Renal cortical epithelial cell (primary cell): ENCODE measurements at places on chromosomes 7 and 10.

- DNase-seq = peak; percentile 40
Measured at GRCh38 chr10:132606536-132607316, 69.1 kb downstream of the INPP5A start.

- no peak for DNase-seq
Measured at GRCh38 chr10:79165070-79165778, 96.5 kb downstream of the ZMIZ1 start.

DNA sequence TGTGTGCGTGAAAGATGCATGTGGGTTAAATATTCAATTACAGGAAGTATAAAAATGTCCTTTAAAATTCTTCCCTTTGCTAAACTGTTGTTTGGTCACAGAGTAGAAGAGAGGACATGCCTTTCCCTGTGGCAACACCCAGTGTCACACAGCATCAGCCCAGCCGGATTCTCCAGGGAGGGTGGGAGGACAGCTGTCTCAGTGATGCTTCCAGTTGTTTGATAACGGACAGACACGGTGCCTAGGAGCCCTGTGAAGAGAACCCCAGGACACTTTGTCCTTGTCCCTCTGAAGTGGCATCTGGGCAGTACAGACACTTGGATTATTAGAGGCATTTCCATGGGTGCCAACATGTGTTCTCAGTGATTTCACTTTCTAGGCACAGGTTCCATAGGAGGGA is 306.6 kb upstream of the LRGUK start:
- DNase-seq = no peak

- no peak for DNase-seq
Measured at GRCh38 chr10:44347609-44348400, 37.1 kb downstream of the CXCL12 start.

DNA sequence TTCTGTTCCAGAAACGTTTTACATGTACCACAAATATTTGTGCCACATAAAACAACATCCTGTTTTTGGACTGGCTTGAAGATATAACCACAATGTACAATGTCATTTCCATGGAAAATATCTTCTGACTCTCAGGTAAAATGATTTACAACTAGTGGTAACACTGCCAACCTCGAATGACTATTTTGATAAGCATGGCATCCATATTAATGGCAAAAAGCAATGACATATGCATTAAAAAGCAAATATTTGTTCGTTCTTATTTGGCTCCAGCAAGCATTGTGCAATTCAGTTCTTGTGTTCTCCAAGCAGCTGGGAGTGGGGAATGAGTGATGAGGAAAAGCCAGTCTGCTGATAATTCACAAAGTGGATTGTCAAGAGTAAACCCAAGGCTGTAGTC is 289.0 kb downstream of the PLXDC2 start:
- DNase-seq = peak; percentile 31

DNA sequence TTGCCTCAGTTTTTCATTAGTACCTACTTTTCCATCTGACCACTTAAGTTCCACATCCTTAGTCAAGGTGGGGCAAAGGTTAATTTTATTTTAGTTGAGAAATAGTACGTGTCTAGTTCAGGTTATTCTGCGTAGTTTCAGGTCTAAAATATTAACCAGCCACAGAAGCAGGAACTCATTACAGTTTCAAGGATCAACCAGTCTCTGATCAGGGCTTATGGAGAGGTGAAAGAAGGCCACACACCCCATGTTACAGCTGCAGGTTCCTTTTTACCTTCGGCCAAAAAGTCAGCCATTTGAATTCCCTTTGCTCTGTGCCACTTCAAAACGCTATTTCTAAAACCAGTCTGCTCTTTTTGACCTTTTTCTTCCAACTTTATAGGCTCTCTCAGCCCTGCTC is 134.2 kb downstream of the CTTNBP2 start:
- no peak for DNase-seq

GRCh38 chr7:87866089-87866488 is 10.1 kb downstream of the SLC25A40 start:
- DNase-seq = no peak

GRCh38 chr10:70838270-70838805 is 22.6 kb downstream of the SGPL1 start:
- DNase-seq = no peak

- no peak for DNase-seq
Measured at GRCh38 chr7:90216080-90216674, 4.6 kb downstream of the STEAP2 start.

GRCh38 chr10:83603708-83604107 is 535.6 kb upstream of the GHITM start:
- DNase-seq = peak; percentile 0

DNA sequence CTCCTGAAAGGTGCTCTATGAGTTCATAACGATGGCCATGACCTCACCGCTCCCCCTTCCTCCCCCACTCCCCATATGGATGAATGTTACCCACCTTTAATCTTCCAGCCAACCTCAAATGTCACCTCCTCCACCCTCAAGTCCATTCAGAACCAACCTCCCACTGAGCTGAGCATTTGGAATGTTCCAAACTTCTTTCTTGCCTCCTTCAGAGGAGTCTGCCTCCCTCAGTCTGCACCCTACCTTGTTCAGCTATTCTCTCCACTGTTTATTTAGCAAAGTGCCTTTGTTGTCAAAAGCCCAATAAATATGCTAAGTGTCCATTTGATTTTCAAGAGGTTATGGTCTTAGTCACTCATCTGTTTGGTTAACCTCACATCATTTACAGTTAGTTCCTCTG is 22.9 kb upstream of the MTPAP start:
- peak; percentile 53 for DNase-seq

- DNase-seq = no peak
Measured at GRCh38 chr7:17422966-17423365, 124.5 kb downstream of the AHR start.

- DNase-seq = peak; percentile 86
Measured at GRCh38 chr10:96614515-96614914, 27.7 kb upstream of the TM9SF3 start.

- DNase-seq = peak; percentile 57
Measured at GRCh38 chr10:14953424-14954000, 384 bp downstream of the DCLRE1C start.

DNA sequence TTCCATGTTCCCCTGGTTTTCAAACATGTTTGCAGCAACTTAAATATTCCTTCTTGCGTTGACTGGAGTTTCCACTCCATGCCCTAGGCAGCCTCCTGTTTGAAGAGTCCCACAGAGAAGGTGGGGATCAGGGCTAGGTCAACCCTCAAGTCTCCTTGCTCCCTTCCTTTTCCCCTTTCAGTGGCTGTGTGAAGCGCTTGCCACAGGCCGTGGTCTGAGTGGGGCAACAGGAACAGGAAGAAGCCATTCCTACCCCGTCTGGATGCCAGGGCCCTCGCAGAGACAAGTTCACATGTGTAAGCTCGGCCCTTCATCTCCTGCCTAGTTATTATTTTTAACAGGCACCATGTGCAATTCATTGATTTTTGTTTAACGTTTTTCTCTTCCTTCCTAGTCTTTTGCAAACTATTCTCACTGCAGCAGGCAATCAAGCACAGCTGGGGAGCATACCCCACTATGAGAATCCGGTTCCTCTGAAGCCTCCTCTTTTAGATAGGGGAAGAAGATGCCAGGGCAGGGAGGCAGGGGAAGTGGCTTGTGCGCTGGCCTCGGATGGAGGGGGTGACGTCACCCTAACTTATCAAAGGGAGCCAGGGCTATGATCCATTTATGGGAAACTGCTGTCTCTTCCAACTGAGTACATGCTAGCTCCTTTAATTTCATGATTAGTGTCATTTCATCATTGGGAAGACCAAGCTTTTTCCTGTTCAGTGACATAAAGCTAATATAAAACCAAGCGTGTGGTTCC is 64.2 kb downstream of the PRLHR start:
- no peak for DNase-seq

DNA sequence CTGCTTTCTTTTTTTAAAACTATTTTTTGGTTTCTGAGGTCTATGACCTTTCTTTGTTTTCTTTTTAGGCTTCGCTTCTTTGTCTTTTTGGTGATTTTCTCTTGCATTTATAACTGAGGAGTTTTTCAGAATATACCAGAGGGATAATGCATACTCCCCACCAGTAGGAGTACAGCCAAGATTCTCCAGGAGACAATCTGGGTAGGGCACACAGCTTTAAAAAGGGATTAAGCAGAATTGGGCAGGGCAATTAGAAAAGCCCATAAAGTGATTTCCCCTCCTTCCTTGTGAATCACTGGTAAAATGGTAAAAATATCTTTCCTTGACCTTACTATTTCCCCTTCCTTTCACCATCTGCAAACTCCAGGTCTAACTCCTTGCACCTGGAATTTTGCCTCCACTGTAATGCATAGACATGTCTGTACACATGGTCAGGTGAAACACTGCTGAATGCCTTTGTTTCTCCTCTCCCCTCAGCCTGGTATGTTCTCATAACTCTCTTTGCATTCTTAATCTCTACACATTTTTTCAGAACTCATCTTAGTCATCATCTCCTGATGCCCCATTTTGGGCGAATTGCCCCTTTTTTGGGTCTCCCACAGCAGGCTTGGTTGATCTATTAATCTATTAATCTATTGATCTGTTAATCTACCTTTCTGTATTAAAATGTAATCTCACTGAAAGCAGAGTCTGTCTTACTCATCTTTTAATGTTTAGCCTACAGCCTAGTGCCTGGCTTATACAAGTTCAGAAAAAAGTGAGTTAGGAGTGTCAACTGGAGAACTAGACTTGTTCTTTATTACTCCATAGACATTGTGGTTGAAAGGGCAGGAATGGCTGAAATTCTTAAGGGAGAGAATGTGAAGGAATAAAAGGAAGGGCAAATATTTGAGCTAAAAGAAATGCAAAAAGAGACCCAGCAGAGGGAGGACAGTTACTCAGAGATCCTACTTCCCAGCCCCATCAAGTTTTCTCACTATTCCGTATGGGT is 64.6 kb downstream of the MDFIC start:
- peak; percentile 90 for DNase-seq

DNA sequence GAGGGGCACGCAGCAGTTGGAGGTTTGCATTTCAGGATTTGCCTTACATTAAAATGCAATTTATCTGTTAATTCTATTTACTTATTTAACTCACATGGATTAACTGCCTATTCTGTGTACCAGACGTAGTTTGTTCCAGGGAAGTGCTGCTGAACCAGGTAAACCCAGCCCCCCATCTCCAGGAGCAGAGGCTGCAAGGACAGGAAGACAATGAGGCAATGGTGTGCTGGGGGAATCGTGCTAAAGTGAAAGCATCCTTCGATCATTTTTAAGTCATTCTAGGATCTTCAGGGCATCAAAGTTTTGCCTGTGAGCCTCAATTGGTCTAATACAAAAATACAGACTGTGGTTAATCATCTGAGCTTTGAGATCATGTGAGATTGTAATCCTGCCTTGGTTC is 166.4 kb downstream of the DNAJB6 start:
- DNase-seq = no peak

DNA sequence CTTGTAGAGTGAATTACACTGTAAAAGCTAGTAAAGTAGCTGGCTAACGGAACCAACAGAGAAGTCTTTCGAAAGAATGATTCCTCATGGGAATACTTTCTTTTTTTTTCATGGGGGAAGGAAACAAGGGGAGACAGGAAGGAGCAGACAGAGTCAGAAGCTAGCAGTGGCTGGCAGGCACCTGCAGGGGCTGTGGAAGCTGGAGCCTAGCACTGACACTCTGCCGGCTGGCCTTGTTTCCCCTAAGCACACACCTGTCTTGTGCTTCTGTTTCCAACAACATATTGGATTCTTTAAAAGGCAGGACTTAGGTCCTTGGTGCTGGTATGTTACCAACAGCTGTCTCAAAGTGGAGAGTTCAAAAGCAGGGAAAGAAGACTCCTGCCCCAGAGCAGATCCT is 24.7 kb downstream of the NOD1 start:
- no peak for DNase-seq

DNA sequence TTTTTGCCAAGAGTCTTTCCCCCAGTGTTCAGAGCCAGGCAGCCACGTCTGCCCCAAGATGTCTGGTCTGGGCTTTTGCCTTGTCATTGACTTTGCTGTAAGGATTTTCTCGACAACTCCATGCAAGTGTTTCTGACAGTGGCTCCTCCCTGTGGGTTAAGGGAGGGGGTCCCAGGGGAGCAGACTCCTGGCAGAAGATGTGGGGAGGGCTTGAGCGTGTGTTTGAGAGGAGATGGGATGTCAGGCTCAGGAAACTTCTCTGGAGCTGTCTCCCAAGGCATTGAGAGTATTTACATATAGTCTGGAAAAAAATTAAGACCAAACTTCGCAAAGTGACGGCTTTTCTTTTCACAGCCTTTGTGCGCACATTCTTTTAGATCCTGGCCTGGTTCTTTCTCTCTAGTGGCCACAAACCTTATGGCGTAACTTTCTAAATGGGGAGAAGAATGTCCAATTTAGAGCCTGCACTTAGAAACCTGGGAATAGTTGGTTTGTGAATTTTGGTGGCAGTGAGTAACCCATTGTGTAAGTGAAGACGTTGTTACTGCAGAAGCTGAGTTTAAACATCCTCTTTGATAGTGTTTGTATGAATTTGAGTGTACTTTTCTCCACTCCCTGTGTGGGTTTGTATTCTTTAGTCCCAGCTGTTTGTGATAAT is 201.5 kb downstream of the LRMDA start:
- DNase-seq = no peak

DNA sequence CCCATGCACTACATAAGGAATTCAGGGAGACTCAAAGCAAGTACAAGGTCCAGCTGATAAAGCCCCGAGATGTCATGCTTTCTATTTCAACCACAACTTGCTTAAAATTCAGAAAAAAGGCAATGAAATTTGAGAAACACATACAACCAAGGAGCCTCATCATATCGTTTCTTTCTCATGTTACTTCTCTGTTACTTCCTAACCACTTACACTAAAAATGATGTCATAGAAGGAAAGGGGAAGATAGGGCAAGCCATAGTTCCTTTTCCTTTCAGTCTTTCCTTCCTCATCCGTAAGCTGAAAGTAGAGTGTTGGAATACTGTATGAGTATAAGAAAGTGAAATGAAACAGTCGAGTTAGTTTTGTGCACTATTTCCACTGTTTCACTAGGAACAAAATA is 27.9 kb upstream of the CDK14 start:
- no peak for DNase-seq

- DNase-seq = peak; percentile 56
Measured at GRCh38 chr7:33965183-33965744, 59.9 kb downstream of the BMPER start.

- DNase-seq = no peak
Measured at GRCh38 chr7:42714356-42714755, 197.5 kb downstream of the C7orf25 start.

DNA sequence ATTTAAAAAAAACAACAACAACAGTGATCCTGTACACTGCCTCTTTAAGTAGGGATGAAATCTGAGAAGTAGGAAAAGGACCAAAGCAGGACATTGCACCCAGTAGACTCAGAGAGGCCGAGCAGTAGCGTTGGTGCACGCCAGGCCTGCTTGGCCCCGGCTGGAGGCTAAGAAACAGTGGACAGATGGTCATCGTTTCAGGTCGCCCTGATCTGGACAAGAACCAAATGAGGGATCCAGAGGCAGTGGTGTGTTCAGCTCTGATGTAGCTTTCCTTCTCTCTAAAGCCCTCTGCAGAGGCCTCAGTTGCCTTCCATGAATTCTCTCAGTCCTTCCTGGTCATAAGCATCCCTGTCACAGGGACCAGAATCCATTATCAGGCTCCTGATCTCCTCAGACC is 142.2 kb upstream of the CDCA7L start:
- DNase-seq = no peak

- DNase-seq = no peak
Measured at GRCh38 chr7:50450590-50451032, 461 bp upstream of the FIGNL1 start.

- DNase-seq = peak; percentile 48
Measured at GRCh38 chr7:82194016-82194643, 249.4 kb downstream of the CACNA2D1 start.

GRCh38 chr7:22555476-22555875 is 55.5 kb upstream of the STEAP1B start:
- no peak for DNase-seq

- DNase-seq = peak; percentile 86
Measured at GRCh38 chr7:14606101-14606500, 296.4 kb downstream of the DGKB start.
